ENCODE measurements at places on chromosomes 4 and X.

DNA sequence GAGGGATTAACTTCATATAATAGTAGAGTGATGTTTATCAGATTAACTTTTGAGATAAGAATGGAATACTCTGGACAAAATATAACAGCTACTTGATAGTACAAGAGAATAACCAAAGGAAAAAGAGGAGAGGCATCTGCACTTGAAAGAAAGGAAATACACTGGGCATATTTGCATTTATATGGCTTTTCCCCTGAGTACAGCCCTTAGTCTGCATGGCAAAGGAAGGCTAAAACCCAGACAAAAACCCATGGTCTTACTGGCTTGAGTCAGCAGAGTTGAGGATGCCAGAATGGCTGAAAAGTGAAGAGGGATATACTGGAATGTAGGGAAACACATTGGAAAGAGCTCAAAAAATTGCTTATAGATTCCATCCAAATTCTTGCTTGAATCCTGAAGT lies 101.6 kb downstream of the COL4A5 start:
- DNase-seq = no peak

DNA sequence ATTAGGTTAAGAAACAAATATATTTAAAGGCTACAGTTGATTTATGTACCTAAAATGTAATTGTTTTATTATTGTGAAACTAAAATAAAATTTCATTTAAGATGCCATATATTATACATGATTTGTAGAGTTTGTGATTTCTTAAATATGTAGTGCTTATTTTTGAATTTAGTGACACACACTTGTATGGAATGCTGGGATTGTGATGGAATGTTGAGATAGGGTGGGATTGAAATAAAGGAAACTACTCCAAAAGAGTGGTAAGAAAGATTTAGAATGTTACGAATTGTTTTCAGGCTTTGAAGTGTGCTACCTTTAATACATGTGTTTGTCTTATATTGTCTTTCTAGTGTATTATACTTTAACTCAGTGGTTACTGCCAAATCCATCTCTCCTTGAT lies 330.3 kb upstream of the PITX2 start:
- no peak for DNase-seq

DNA sequence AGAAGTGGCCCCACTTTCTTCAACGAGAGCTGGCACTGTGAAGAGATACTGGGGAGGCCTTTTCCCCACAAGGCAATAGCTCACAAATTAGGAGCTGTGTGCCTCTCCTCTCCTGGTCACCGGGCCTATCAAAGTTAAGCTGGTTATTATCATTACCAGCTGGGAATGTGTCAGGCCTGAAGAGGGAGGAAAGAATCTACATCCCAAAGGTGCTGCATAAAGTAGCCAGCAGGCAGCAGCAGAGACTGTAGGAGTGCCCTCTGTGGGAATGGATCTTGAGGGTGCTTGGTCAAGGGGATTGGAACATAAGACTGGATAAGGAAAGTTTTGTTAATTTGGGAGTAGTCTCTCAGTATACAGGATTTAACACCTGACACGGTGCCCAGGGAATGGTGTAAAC lies 9.1 kb upstream of the TMPRSS11D start:
- DNase-seq = no peak

GRCh38 chr4:81845761-81846160 lies 374.1 kb upstream of the RASGEF1B start:
- no peak for DNase-seq

- no peak for DNase-seq
These were observed 7.4 kb upstream of the KDR start for GRCh38 chr4:55132775-55133174.

- DNase-seq = no peak
These were observed 94.5 kb upstream of the APOOL start for GRCh38 chrX:84909151-84909550.

DNA sequence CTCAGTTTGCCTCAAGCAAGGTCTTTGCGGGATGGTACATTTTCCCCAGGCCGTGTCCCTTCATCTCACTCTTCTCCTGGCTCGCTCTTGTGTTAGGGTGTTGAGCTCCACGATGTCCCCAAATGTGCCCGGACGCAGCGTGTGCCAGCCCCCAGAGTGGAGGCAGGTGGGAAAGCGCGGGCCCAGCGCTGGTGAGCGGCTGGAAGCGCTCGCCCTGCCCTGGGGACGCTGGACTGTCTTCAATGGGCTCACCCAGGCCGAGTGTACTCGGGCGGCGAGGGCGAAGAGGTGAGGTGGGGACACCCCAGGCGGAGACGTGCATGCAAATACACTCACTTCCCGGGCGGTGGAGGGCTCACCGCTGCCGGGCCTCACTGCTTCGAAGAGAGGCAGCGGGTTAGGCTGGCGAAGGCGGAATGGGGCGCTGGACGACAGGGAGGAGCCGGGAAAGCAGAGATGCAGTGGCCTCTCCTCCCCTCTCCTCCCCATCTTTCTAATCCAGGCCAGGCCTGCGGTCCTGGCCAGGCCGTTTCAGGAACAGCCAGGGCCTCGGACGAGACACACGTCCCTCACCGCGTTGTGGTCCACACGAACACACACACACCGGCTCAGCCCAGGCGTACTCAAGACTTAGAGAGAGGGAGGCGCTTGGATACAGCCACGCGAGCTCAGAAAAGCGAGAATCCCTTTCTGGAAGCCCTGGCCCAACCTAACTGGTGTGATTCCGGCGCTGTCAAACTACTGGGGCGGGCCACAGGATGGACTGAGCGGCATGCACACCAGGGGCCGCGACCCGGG lies 2.2 kb downstream of the NKX6-1 start:
- DNase-seq = no peak

- DNase-seq = peak; percentile 65
These were observed 54.0 kb downstream of the JADE1 start for GRCh38 chr4:128863312-128864075.

DNA sequence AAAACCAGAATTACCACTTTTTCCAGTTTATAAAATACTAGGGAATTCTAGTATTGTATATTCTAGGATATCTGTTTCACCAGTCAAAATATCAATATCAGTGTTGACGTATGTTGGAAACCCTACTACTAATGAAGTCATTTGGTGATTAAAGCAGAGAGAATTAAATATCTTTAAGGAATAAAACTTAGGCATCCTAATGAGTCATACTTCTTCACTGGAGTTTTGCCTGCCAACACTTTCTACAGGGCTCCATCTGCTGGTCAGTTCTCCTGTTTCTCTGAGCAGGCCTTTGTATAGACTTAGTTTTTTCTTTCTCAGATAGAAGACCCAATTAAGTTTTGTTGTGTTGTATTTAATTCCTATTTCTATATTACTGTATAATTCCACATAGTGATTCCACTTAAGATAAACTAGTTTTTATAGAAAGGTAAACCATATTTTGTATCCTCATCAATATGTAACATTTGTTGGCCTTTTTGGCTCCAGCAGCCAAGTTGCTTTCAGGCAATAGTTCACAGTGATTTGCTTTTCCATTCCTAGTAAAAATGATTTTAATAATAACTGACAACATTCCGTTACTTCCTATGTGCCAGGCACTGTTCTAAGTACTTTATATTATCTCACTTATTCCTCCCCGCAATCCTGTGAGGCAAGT lies 3.5 kb downstream of the AP1AR start:
- DNase-seq = peak; percentile 41

DNA sequence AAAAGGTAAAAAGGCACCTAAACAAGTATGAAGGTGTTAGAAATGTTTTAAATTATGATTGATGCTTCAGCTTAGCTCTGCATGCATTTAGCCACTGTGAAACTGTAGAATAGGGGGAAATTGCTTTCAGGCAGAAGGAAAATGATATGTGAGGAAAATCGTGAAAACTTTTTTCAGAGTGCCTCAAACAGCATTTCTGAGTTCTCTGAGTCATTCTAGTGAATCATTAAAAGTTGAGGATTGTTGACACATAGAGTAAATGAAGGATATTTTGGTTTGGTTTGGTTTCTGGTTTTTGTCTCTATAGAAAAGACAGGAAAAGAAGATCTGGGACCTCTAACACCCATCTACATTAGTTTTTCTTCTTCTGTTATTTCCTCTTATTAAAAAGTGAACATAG lies 332.5 kb upstream of the TRAM1L1 start:
- no peak for DNase-seq

DNA sequence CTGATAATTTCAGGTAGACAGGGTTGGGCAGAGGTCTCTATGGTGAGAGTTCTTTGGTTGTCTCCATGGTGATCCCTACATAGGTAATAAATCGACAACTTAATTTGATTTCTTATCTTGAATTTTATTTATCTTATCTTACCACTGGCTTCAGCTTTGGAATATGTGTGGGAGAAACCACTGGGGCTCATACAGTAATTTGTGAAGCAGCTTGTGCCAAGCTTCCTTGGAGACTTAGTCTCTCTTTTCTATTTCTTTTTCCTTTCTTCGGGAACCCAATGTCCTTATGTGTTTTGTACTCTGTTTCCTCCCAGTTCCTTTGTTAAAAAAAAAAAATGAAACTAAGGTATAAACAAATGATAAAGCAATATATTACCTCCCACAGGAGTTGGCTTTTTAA lies 242.4 kb upstream of the CNKSR2 start:
- no peak for DNase-seq

DNA sequence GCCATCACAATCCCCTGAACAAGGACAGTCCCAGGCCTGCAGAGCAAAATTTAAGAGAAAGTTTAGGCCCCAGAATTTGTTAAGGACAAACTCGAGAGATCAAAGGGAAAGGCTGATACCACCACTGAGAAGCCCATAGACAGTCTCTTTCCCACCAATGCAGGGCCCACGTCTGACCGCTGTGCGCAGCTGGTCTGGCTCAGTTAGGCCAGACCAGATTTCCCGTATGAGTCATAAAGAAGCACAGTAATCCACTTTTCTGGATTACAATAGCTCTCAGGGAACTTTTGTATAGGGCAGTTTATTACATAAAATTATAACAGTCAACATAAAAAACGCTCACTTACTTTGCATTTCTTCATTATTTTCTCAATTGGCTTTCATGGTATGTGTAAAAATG lies 259.5 kb downstream of the RCHY1 start:
- no peak for DNase-seq

DNA sequence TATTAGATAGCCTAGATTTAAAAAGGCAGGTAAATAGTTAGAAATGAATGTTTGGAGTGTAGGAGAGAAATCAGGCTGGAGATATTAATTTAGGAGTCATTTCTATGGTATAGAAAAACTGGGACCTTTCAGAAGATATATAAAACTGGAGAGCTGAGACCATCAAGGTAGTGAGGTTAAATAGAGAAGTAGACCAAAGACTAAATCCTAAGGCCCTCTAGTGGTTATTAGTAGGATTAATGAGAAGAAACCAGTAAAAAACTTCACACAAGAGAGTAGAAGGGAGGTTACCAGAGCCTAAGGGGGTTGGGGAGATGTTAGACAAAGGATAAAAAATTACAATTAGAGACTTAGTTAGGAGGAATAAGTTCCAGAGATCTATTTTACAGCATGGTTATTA lies 351.0 kb upstream of the SPANXN1 start:
- DNase-seq = no peak

GRCh38 chrX:139126493-139126892 lies 404.0 kb upstream of the F9 start:
- no peak for DNase-seq

DNA sequence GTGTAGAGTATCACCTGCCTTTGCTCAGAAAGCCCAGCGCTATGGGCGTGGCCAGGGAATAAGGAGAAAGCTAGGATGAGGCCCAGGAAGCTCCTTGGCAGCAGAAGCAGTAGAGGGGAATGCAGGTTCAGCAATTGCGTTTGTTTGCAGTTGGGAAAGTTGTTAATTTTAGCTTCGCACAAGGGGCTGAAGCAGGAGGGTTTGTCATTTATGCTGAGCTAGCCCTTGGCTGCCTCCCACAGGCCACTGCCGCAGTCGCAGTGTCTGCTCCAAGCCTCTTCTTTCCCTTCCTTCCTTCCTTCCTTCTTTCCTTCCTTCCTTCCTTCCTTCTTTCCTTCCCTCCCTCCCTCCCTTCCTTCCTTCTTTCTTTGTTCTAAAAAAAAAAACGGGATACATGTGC lies 21.5 kb downstream of the FRMPD3 start:
- no peak for DNase-seq

DNA sequence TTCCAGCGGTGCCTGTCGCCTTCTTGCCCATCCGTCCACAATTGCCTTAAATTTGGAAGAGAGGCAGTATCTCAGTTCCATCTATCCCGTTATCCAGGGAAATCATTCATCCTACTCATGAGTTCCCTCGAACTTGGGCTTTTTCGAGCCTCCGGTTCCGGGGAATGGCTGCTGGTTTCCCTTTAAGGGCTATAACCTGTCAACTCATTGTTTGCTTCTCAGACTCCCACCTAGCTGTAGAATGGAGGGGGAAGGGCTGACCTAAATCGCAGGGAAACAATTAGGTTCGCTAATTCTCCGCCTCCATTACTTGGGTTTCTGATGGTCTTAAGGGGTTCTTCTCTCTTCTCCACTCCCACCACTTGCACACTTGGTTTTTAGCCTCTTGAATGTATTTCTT lies 1.2 kb downstream of the UCHL1 start:
- no peak for DNase-seq

DNA sequence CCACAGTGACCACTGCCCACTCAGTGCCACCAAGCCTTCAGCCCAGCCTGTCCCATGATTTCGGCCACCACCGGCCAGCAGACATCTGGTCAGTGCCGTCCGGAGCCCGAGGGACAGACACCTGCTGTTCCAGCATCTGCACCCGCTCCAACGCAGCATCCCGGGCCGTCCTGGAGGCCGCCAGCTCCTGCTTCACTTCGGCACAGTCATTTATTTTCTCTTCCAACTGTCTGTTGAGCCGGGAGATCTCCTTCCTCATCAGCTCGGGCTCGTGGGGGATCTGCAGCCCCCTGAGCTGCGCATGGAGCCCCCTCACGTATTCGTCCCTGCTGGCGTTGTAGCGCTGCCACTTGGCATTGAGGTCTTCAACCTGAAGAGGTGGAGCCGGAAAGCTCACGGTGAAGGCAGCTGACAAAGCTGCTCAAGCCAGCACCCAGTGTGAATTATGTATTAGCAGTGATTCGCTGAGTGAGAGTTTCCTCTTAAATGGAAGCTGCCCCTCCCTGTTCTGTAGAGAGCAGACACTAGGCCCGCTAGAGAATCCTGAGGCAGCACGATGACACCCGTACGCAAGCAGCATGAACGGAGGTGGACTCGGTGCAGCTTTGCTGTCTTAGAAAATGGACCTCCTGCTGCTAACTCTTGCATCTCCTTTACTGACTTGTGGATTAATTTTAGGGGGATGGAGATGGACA lies 11.4 kb downstream of the TNIP2 start:
- no peak for DNase-seq

- no peak for DNase-seq
These were observed 14.2 kb downstream of the SORBS2 start for GRCh38 chr4:185797596-185798338.

DNA sequence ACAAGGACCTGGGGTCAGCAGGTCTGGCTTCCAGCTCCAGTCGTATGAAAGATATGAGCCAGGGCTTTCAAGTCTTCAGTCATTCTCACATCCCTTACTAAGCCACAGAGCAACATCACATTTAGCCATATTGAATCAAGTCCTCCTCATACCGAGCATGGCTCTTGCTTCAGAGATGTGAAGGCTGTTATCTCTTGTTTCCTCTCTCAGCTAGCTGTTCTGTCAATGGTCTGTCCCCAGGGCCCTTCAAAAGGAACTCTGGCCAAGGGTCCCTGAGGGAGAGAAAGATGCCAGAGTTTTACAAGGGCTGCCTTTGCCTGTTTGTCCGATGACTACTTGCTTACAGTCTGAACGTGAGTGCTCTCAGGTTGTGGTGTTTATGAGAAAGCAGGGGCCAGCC lies 30.5 kb downstream of the DOCK11 start:
- DNase-seq = no peak

Data from activated naive CD4-positive, alpha-beta T cell treated with Interleukin-2 at 50 U/mL for 16 hours (primary cell).